ENCODE measurements at places on chromosomes 12 and 14.

DNA sequence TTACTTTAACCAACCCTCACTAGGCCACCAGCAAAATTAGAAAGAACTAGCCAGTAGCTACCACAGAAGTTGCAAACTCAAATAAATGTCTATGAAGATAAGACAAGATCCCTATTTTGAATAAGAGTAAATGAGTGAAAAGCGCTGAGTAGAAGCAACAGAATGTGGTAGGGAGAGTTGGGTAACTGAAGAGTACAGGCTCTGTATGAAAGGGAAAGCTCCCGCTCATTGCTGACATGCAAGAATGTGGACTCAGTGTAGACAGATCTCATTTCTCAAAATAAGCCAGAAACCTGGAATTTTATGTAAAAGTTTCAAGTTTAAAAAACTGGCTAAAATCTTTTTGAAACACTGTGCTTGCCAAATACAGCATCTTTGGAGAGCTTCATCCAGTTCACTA, 63.9 kb downstream of the NAV3 start:
- DNase-seq, result no peak

- DNase-seq, result no peak
These were observed 114.9 kb downstream of the KIF26A start for GRCh38 chr14:104253223-104253822.

DNA sequence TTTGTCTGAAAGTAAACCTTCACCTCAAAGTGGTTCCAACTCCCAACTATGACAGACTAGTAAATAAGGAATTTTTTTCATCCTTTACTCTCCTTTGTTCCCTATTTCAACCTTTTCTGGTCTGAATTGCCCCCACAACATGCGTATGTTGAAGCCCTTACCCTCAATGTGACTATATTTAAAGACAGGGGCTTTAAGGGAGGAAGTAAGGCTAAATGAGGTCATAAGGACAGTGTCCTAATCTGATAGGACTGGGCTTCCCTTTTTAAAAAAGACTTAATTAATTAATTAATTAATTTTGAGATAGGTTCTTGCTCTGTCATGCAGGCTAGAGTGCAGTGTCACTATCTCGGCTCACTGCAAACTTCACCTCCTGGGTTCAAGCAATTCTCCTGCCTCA, 86.3 kb downstream of the VCPKMT start:
- no peak for DNase-seq

GRCh38 chr12:93080452-93080851, 151.4 kb upstream of the EEA1 start:
- no peak for DNase-seq

DNA sequence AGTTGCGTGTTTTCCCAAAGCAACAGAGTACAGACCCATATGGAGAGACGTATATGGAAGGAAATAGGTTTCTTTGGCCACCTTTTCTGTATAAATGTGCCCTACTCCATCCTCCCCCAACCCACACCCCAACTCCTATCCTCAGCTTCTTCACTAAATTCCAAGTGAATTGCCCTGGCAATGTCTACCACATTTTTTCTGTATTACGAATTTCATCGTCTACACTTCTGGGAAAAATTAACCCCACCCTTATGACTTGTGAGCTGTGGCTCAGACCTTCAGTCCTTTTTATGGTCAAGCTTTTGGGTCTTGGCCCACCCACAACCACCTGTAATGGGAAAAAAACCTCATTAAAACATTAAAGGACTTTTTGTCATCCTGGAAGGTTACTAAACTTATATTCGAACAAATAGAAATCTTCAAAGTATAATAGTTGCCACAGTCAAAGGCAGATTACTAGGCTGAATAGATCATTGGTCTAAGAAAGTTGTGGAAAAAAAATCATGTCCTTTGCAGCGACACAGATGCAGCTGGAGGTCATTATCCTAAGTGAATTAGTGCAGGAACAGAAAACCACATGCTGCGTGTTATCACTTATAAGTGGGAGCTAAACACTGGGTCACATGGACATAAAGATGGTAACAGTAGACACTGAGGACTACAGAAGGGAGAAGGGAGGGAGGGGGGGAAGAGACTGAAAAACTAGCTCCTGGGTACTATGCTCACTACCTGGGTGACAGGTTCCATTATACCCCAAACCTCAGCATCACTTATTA, 15.7 kb upstream of the NFKBIA start:
- DNase-seq, result no peak

GRCh38 chr12:66602483-66603143, 76.3 kb downstream of the GRIP1 start:
- DNase-seq, result no peak

GRCh38 chr14:90295870-90296516, 35.7 kb downstream of the NRDE2 start:
- peak; percentile 51 for DNase-seq

DNA sequence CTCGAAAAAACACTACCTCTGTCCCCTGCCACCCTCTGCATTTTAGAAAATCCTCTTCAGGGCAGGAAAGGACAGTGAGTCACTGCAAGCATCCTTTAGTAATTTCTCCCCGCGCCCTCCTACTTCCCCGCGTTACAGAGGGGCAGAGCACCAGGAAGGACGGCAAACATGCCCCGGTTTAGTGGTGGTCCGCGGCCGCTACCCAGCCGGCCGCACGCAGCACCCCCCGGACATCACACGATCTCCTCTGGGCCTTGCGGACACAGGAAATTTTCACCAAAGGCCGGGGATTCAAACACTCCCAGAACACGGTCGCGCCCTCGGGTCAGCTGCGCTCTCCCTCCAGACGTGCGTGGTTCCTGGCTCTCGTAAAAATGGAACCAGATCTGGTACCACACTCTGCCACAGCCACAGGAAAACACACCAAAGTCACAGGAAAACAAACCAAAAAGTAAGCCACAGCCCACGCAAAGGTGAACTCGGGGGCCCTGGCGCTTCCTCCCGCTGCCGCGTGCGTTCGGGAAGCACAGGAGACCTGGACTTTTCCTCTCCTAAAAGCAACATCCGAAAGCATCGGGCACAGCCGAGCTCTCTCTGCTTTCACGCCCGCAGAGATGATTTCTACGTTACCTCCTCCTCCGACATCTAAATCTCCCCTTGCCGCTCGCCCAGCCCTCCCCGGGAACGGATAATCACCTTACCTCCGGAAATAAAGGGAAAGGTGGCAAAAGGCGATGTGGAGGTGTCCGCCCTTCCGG, 839 bp downstream of the SLC38A1 start:
- peak; percentile 6 for DNase-seq

GRCh38 chr14:32167907-32168306, 33.9 kb upstream of the RNU6-7 start:
- no peak for DNase-seq

GRCh38 chr14:102949062-102949800, 26.8 kb downstream of the AMN start:
- DNase-seq, result peak; percentile 22

- DNase-seq, result no peak
These were observed 358 bp downstream of the ELK3 start for GRCh38 chr12:96194576-96194889.

DNA sequence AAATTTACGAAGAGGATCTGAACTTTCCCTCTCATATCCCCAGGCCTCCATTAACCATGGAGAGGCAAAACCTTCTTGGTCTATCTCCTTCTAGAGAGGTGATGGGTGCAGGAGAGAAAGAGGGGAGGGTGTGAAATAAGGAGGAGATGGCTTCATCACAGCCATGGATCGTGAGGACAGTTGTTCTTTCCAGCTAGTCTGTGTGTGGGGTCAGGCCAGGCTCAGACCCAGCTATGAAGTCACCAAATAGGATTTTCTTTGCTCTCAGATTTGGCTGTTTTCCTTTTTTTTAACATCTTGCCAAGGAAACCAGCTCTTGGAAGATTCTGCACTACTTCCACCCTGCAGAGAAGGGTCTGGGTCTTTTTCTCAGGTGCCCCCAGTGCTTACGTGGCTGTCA, 64.9 kb upstream of the FAM181A start:
- DNase-seq, result no peak
